ENCODE measurements at places on chromosomes 16 and 17.

DNA sequence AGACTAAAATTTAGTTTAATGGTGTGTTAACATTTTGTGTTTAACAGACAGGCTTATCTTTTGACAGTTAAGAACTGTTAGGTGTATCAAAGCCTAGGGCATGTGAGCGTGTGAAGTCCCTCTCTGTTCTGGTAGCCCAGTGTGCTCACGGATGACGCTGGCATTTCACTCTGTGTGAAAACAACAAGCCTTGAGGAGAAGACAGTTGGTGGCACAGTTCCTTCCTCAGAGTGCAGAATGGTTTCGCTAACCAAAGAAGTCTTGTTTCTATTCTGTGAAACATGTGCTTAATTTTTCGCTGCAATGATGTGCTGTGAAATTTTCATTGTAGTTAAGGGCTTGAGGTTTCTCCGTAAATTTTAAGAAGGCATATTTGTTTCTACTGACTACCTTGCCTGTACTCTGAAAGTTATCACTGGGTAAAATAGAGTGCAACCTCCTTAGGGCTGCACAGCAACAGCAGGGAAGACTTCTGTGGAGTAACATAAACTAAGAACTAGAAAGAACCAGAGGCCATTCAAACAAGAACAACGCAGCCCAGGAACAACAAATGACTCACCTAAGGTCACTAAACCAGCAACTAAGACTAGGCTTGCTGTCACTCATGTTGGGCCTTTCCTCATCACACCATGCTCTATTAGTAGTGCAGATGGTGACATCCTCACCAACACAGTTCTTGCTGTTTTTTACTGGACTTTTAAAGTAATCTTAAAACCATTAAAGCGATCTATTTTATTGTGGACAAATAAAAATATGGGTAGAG is 33.4 kb downstream of the BRD7 start:
- DNase-seq: peak; percentile 21

DNA sequence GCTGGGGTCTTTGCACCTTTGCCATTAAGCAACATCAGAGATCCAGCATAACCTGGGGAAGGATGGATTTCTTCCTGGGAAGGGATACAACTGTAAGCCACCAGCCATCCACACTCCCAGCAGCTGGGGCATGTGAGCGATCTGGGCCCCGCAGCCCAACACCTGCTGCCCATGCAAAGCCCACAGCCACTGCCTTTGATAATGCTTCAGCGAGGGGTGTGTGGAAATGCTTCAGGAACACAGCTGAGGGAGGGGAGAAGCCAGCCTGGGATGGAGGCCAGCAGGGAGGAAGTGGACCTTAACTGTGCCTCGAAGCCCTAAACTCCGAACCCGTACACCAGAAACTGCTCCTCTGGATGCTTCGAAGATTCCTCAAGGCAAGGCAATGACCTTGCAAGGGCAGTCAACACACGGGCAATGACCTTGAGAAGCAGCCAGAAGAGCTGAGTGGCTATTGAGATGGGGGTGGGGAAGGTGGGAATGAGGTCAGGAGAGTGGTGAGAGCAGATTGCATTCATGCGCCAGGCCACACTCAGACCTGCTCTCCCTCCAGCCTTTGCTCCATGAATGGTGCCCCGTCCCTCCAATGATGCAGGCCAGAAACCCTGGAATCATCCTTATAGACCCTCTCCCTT is 49.1 kb downstream of the KATNIP start:
- no peak for DNase-seq

GRCh38 chr16:68776821-68777485 is 39.9 kb downstream of the CDH1 start:
- no peak for DNase-seq

DNA sequence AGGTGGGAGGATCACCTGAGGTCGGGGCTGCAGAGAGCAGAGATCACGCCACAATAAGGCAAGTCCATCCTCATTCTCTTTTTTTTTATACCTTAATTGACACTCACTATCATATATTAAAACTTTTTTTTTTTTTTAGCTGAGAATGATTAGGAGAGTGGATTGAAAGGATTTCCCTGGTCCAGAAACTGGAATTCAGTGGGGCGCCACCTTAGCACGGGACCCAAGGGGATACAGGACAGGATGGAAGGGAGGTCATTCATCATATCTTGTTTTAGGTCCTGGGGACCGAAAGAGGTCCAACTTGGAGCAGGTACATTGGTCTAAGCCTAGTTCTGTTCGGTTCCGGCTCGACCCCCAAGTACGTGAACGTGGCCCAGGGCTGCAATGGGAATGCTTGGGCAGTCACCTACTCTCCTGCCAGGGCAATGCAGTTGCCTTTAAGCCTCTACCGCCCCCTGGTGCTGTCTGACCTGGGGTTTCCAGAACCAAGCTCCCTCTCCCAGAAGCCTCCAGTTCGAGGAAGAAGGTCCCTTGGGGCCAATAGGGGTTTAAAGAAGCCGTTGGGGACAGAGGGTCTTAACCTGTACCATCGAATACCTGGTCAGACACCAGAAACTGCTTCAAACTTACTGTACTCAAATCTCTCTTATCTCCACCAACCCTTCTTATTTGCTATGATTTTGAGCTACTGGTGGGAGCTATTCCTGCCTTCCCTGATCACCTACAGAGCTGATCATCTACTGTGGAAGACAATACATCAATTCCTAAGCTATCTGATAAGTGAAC is 19.9 kb upstream of the GPATCH8 start:
- peak; percentile 9 for DNase-seq

- no peak for DNase-seq
Observed at GRCh38 chr17:2384439-2385127, 16.3 kb downstream of the MNT start.

DNA sequence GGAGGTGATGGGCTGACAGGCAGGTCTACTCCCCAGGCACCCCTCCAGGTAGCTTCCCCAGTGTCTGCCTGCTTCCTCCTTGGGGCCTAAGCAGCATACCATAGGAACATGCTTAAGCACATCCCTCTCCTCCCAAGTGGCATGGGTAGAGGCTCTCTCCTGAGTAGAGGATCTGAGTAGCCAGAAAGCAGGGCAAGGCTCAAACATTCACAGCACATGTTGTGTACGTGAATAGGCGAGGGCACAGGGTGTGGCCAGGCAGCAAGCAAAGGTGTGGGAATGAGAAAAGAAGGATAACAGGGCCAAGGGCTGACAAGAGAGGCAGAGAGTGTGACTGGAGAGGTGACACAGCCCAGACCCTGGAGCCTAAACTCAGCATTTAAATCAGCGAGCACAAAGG is 29.7 kb upstream of the GFOD2 start:
- DNase-seq: no peak

GRCh38 chr16:83253521-83253920 is 554.3 kb upstream of the HSBP1 start:
- DNase-seq: no peak

DNA sequence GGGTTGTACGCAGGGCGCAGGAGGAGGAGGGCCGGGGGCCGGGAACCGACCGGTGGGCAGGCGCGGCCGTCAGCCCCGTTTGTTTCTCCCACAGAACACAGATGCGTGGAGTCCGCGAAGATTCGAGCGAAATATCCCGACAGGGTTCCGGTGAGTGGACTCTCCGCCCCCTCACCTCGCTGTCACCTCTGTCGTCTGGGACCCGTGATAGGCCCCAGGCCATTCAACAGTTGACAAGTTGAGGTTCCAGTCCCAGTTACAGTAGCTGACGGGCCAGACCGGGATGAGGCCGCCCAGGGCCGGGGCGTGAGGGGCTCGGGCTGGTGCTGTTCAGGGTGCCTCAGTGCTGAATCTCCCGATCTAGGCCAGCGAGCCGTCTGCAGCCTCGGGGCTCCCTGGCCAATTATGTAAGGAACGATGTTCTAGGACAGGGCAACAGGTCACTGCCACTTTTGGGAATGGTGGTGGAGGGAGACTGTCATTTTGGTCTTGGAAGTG is 628 bp downstream of the GABARAPL2 start:
- DNase-seq: no peak

DNA sequence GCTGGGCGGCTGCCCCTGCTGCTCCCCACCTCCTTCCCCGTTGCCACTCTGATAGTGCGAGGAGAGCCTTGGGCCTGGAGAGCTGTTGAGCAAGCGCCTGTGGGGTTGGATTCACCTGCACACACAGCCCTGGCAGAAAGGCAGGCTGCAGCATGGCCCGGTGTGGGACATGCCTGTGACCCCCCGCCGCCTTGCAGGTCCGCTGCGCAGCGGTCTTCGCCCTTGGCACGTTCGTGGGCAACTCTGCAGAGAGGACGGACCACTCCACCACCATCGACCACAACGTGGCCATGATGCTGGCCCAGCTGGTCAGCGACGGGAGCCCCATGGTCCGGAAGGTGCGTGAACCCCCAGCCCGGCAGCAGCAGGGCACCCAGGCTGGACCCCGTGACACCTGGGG is 106.8 kb upstream of the CHMP6 start:
- no peak for DNase-seq

- DNase-seq: no peak
Observed at GRCh38 chr16:52546291-52547003, 496 bp downstream of the TOX3 start.

DNA sequence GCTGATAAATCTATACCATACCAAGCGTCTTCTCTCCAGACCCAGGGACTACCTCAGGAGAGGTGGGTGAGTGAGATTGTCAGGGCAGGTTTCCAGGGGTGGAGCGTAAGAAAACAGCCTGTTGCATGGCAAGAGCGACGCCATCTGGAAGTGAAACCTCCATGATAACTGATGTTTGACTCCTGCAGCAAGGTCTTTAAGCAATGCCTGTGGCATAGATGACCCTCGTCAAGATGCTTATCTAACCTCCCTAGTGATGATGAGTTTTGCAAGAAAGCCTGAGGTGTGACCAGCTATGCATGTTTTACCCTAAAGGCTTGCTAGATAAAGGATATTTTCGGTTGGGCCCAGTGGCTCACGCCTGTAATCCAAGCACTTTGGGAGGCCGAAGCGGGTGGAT is 71.6 kb downstream of the GSG1L start:
- no peak for DNase-seq

GRCh38 chr17:51224402-51225262 is 35.2 kb downstream of the MBTD1 start:
- DNase-seq: no peak

DNA sequence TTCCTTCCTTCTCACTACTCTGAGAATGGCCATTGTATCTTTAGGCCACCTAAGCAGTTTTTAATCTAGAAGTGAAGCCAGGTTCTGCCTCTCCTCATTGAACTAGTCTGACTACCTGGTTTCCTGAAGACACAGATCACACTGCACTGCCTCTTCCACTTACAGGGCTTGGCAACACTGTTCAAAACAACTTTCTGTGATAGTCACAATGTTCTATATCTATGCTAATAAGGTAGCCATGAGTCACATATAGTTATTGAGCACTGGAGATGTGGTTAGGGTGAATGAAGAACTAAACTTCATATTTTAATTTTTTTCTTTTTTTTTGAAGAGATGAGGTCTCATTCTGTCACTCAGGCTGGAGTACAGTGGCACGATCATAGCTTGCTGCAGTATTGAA is 26.9 kb downstream of the RND2 start:
- DNase-seq: no peak

DNA sequence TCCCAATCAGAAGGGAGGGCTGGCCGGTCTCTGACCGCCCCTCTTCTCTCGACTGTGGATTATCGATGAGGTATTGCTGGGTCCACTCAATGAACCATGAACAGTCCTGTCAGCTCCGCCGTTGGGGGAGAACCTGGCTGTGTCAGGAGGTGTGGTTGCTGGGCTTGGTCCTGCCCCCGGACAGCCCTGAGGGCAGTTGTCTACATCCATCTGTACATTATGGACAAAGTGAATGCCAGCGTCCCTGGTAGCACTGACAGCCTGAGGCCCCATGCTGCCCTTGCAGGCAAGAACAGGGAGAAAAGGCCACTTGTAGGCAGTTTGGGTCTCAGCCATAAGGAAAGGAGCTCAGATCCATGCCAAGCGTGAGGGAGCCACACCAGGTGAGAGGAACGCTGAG is 38.9 kb downstream of the ST3GAL2 start:
- DNase-seq: no peak

DNA sequence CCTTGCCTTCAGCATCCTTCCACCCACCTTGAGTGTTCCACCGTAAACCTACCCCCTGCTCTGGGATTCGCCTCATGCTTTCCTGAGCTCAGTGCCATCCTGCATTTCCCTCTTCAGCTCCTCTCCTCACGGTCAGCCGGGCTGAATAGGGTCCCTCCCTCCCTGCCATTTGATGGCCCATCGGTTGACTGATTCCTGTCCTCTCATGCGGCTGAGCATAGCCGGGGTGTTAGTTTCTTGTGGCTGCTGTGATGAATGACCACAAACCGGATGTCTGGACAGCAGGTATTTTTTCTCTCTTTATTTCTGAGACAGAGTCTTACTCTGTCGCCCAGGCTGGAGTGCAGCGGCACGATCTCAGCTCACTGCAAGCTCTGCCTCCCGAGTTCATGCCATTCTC is 44.1 kb upstream of the MGAT5B start:
- no peak for DNase-seq

- DNase-seq: no peak
Observed at GRCh38 chr16:8935989-8936388, 27.7 kb downstream of the USP7 start.

DNA sequence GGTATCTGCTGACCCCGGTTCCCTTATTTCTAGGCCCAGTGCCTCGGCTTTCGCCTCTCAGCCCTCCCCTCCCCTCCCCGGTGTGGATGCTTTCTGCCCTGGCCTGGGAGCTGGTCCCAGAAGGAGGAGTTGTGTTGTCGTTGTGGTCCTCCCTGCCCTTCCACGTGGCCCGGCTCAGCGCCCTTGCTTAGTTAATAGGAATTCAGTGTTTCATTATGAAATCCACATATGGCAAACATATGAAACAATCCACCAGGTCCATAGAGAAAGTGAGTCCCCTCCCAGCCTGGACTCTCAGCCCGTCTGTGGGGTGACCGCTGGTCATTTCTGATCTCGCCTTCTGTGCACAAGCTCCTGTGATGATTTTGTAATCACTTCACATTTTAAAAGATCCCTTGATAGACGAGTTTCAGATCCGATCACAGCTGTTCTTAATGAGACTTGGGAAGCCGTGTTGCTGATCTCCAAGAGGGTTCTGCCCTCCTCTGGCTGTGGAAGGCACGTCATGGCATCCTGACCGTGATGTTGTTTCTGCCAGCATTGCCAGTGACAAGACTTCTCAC is 112.1 kb downstream of the BANP start:
- no peak for DNase-seq

DNA sequence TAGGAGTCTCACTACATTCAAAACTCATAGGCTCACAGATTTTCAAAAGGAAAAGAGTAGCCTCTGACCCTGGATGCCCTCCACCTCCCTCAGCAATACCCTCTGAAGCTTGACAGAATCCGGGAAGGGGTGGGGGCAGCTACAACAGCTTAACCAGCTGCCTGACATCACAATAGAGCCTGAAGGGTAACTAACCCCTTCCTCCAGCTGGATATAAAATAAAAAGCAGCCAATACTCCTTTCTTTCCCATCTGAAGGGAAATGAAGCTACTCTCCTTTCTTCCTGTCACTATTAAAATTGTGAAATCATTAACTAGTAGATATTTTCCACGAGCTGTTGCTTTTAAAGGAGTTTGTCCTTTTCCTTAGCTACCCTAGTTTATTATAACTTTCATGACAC is 24.0 kb downstream of the USP31 start:
- no peak for DNase-seq

- no peak for DNase-seq
Observed at GRCh38 chr17:40171750-40172149, 5.5 kb upstream of the RAPGEFL1 start.

GRCh38 chr17:34409352-34409751 is 46.3 kb upstream of the CCL1 start:
- DNase-seq: no peak

- no peak for DNase-seq
Observed at GRCh38 chr16:81385031-81385756, 59.4 kb upstream of the CMIP start.
